Activated CD4-positive, alpha-beta T cell treated with anti-CD3 and anti-CD28 coated beads, Interleukin-2, amount 50 U/mL, for 24 hours (primary cell): ENCODE measurements at places on chromosomes 3 and 15.
A peak's percentile ranks its signal among the peaks of the same experiment; 100 is the strongest.

DNA sequence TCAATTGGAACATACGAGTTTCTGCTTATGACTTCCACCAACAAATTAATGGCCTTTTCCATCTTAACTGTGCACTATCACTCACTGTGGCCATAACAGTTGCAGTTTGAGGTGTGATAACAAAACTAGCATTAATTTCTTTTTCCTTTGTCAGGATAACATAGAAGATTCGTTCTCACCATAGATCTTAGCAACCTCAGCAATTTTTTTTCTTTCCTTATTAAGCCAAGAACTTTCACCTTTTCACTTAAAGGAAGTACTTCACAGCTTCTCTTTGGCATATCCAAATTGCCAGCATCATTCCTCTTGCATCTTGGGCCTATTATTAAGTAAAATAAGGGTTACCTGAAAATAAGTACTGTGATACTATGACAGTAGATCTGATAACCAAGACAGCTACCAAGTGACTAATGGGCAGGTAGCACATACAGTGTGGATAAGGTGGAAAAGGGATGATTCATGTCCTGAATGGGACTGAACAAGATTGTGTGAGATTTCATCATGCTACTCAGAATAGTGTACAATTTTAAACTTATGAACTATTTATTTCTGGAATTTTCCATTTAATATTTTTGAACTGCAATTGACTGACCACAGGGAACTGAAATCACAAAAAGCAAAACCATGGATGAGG lies 46.6 kb downstream of the CEP70 start:
- no peak for DNase-seq

- DNase-seq = no peak
Measured at GRCh38 chr15:99105514-99106341, 848 bp downstream of the SYNM start.

DNA sequence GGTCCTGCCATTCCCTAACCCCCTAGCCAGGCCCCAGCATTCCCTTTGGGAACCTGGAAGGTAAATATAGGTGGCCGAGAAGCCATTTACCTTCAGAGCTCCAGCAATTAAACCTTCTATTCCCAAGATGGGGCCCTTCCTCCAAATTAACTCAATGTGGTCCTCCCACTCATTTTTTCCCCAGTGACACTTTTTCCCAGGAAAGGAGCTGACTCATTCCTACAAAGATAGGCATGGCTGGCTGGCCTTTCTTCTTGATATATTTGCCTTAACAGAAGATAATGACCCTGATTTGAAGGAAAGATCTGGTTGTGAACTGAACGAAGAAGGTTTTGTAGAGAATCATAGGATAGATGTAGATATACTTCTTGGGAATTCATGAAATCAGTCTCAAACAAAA lies 279.0 kb upstream of the VEPH1 start:
- DNase-seq = no peak

- no peak for DNase-seq
Measured at GRCh38 chr3:170709046-170709445, 123.2 kb upstream of the SLC7A14 start.

GRCh38 chr3:10184250-10184649 lies 19.5 kb downstream of the IRAK2 start:
- no peak for DNase-seq

- no peak for DNase-seq
Measured at GRCh38 chr3:7630925-7631324, 770.0 kb downstream of the GRM7 start.

- no peak for DNase-seq
Measured at GRCh38 chr3:194487289-194488054, 670 bp upstream of the ATP13A3 start.

DNA sequence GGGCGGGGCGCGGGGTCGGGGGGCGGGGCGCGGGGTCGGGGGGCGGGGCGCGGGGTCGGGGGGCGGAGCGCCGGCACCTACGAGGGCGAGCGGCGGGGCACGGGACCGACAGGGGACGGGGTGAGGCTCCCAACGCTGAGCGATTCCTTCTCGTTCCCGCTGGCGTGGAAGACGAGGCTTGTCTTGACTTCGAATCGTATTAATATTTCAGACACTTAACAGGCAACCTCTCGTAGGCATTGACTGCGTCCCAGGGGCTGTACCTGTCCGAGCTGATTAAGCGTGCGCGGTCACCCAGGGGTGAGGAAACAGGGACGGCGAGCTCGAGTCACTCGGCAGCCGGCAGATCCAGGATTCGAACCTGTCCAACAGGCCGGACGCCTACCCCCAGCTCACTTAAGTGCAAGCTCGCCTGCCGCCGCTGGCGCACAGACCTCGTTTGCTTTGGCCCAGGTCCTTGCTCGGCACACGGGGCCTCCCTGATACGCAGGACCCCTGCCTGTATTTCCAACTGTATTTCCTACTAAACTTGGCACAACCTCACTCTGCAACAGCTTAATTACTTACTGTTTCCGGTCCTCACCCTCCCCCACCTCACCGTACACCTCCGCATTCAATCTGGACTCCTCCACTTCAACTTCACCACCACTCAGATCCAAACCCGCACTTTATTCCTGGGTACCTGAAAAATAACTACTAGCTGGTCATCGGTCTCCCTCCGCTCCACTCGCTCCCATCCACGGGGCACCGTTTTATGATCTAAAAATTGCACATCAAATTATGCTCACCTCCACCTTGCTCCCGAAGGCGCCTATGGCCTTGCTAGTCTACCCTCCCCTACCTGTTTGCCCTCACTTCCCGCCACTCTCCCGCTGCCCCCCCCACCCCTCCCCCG lies 722 bp upstream of the ZXDC start:
- DNase-seq = peak; percentile 51

- DNase-seq = no peak
Measured at GRCh38 chr15:66261056-66261455, 7.5 kb upstream of the MEGF11 start.

- no peak for DNase-seq
Measured at GRCh38 chr3:72163809-72164634, 379.1 kb upstream of the PROK2 start.

DNA sequence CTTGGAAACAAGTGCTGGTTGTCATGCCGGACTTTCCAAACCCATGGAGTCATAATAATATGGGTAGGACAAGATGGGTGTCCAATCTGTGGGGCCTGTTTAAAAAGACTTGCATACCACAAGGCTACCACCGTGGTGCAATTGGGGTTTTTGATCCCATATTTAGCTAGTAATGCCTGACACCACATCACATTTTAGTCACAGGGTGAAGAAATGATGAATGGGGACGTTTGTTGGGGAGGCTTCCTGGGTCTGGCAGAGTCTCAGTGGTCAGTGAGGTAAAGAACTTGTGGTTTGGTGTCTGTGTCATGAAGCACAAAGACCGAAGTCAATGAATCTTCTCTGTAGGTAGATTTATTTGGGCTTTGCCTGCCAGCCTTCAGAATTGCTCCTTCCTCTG lies 31.0 kb downstream of the P3H2 start:
- DNase-seq = no peak

DNA sequence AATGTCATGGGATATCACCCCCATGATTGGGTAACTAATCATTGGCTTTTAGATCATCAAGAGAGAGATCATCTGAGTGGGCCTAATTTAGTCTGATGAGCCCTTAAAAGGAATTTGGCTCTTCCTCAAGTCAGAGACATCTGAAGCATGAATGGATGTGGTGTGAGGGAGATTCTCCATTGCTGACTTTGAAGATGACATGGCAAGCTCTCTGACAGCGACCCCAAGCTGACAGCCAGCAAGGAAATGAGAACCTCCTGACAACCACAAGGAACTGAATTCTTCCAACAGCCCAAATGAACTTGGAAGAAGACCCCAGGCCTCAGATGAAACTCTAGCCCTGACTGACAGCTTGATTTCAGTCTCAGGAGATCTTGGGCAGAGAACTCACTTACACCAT lies 108.4 kb upstream of the SPATA12 start:
- DNase-seq = no peak

GRCh38 chr15:84814916-84815315 lies 2.2 kb upstream of the ALPK3 start:
- DNase-seq = no peak

- no peak for DNase-seq
Measured at GRCh38 chr3:117523418-117523817, 813.8 kb downstream of the TUSC7 start.

DNA sequence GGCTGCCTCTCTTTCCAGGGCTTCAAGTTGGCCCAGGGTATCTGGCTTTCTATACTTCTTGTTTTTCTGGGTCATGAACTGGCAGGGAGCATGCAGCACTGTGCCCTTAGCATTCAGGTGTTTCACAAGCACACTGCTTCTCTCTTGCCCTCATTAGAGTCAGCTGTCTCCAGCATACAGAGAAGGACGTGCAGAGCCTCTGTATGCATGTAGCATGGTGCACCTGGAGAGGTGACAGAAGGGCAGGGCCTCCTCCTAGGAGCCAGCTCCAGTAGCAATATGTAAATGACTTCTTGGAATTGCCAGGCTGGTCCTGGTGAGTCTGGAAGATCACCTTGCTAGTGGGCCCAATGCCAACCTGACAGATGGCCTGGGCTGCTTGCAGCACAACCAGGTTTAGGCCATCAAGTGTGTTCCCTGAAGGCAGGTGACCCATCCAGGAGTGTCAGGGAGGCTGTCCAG lies 44.8 kb upstream of the ATP2C1 start:
- DNase-seq = no peak

GRCh38 chr15:68910816-68911215 lies 19.5 kb upstream of the SPESP1 start:
- DNase-seq = no peak

DNA sequence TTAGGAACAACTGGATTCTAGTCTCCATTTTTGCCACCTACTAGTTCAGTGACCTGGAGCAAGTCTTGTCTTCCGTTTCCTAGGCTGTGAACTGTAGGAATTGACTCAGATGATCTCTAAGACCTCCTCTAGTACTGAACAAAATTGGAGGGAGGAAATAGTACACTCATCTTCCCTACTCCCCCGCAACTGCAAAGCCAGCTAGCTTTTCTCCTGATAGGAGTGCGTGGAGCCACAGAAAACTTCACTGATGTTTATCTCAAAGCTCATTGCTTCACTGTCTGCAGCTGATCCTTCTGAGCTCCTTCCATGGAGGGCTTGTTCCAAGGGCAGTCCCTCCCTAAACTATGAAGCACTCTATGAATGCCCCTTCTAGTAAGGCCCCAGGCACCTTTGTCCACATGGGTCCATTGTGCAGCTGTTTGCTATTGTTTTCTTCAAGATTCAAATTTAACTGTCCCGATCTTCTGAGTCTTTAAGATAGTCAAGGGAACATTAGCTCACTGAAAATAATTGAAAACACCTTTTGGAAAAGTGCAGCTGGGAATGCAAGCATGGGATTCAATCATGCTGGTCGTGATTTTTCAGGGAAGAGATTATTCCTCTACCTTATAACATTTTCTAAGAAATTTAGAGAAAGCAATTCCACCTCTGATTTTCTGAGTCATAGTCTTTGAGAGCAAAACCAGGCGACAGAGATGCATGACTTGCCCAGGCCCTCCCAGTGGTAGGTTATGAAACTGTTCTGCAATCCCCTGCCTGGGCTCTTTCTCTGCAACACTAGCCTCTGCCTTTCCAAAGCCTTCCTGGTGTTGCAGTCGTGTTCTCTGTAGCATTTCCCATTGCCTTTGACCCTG lies 24.3 kb downstream of the FILIP1L start:
- DNase-seq = no peak

- DNase-seq = no peak
Measured at GRCh38 chr3:104901396-104901795, 465.3 kb upstream of the ALCAM start.

GRCh38 chr15:39852250-39852649 lies 67.8 kb downstream of the GPR176 start:
- DNase-seq = no peak

DNA sequence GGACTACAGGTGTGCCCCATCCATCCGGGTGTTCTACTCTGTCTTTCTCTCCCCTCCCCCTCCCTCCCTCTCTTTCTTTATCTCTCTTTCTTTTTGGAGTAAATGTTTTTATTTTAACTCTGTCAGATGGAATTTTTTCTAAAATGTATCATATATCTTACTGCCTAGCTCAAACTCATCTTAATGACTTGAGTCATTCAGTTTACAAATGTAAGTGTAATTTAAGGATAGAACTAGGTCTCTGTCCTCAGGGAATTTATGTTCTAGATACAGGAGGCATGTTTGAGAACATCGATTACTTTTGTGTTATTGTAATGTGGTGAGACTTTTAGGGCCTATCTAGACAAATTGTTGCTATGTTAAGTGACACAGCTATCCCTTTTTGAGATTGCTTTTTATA lies 3.5 kb downstream of the TBC1D23 start:
- DNase-seq = no peak

DNA sequence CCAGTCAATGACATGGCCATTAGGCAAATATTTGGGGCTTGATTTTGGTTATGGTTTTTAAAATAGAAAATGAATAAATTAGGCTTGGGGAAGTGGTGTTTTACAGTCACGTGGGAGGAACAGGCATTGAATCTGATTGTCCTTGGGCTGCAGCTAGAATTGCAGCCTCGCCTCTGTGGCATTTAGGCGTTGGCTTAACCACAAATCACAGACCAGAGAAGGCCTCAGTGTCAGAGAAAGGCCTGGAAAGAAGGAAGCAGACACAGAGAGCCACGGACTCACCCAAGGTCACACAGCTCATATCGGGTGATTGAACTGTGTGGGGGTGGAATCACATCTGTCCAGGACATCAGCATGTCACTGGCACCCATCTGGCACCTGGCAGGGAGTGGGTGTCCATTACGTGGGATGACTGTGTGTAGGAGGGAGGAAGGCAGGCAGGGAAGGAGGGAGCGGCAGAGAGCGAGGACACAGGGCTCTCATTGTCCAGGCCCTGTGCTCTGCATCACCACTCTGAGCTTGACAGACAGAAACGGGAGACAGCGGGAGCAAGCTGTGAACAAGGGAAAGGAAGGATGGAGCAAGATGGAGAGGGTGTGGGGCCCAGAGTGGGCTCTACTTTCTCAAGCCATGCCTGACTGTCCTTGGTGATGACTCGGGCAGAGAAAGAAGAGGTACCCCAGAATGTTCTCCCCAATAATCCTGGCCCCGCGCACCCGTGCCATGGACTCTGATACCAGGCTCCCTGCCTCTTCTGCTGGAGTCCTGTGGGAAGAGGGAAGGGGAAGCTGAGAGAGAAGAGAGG lies 186.4 kb downstream of the FAM43A start:
- DNase-seq = no peak

DNA sequence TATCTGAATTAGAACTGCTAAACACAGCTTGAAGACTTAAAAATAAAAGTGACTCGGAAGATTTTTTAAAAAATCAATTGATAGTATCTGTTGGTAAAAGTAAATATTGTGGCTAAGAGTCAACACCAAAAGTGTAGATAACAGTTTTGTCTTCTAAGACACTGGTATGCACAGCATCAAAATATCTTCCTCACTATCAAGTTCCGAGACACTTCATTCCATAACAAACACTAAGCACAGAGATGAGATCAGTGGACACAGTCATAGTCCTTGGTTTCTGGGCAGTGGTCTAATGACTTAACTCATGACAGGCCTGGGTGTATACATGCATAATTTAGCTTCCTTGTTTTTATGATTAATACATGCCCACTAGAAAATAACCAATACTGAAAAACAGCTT lies 63.2 kb downstream of the PXYLP1 start:
- no peak for DNase-seq

GRCh38 chr3:119774444-119774843 lies 7.5 kb upstream of the NR1I2 start:
- DNase-seq = no peak

GRCh38 chr3:173886-174285 lies 22.7 kb upstream of the CHL1 start:
- no peak for DNase-seq
